ENCODE measurements at places on chromosomes 4 and X. TPM values are rescaled to one million over a fixed set of nuclear protein-coding genes. Genes with fewer than 3 reads are reported as not detected.

DNA sequence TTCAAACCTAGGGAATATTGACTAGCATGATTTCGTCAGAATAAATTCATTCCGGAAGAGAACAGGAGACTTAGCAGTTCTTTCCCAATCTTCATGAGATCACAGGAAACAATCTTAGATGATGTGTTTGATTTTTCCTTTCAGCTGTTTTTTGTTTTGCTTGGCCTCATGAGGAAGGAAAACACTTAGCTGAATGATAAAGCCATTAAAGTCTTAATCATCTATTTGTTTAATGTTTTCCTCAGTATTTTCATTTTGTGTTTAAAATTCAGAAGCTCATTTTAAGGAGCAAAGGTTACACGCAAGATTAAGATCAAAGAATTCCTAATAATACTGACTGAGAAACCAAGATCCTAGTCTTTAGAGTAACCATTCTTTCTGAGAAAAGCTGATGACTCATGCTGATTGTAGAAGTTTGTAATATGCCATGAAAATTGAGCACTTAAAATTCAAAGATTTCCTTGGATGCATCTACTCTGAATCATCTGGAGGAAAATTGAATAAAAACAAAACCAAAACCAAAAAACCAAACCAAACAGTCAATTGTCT, 15.4 kb upstream of the TBC1D19 start:
- DNase-seq = no peak
- no peak overlapping the region for H3K4me3 ChIP-seq
- H3K36me3 ChIP-seq = no peaks in the 10 kb centered on the region
- H3K27me3 ChIP-seq = no peaks in the 10 kb centered on the region
- H3K4me1 ChIP-seq = peaks cover 8% of the 10 kb centered on the region
- no peak overlapping the region for H3K27ac ChIP-seq

DNA sequence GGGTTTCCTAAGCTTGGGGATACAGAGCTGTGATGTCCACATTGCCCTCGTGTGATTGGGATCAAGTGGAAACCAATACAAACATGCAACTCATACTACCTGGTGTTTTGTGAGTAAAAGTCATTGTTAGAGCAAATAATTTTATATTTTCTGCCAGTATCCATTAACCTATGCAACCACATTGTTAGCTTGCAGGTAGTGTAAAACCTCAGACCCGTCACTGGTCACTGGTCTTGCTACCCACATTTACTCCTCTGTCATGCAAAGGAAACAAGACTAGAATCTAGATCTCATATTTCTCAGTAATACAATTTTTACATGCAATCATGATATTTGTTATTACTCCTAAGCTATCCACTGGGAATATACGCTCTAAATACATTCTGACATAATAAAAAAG, 324.3 kb upstream of the NDST4 start:
- no peaks in the 10 kb centered on the region for H3K4me1 ChIP-seq
- H3K36me3 ChIP-seq = no peaks in the 10 kb centered on the region
- H3K27ac ChIP-seq = no peak overlapping the region
- no peak for DNase-seq

- H3K27ac ChIP-seq = peak within 1 kb of the TSS; percentile 64
- H3K36me3 ChIP-seq = no peaks in the 10 kb centered on the region
- H3K27me3 ChIP-seq = no peaks in the 10 kb centered on the region
- H3K4me3 ChIP-seq = peak within 1 kb of the TSS; percentile 93
Measured at GRCh38 chrX:141176586-141177451, at the start of gene LDOC1. Gene LDOC1, minus strand, starts transcription at chrX:141177129. Its CDS starts 108 bp downstream, at chrX:141177021.

DNA sequence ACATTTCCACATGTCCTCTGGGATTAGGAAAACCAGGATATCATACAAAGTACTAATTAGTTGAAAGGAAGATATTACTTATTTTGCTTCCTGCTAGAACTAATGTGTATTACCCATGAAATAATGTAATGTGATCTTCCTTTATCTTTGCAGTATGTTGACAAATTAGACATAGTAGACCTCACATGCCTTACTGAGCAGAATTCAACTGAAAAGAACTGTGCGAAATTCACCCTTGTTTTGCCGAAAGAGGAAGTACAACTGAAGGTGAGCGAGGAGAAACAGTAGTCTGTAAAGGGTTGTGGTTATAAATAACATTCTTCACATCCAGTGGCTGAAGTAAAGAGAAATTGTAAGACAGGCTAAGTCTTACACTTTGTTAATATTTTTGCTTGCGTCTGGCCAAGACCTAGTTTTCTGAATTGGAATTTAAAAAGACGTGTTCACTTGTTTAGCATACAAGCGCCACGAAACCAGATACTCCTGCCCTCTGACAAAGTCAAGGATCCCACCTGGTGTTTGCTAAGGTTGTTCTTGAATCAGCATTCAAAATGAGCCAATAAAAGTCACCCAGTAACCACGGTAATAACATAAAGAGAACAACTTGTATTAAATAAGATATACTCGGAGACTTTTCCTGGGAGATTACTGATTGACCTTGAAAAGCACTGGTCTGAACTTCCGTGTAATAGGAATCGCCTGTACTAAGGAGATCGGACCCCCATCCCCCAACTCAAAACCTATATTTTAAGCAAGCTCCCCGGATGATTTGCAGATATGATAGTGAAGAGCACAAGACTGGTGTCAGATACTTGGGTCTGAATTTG, 16.9 kb downstream of the STAP1 start:
- H3K4me3 ChIP-seq = no peak overlapping the region
- DNase-seq = no peak
- no peaks in the 10 kb centered on the region for H3K27me3 ChIP-seq

GRCh38 chr4:154608361-154609252, 3.8 kb downstream of the FGG start:
- H3K4me3 ChIP-seq = no peak overlapping the region
- no peak for DNase-seq
- H3K27ac ChIP-seq = no peak overlapping the region
- no peaks in the 10 kb centered on the region for H3K4me1 ChIP-seq
- H3K36me3 ChIP-seq = no peaks in the 10 kb centered on the region
- peaks cover 15% of the 10 kb centered on the region for H3K27me3 ChIP-seq

DNA sequence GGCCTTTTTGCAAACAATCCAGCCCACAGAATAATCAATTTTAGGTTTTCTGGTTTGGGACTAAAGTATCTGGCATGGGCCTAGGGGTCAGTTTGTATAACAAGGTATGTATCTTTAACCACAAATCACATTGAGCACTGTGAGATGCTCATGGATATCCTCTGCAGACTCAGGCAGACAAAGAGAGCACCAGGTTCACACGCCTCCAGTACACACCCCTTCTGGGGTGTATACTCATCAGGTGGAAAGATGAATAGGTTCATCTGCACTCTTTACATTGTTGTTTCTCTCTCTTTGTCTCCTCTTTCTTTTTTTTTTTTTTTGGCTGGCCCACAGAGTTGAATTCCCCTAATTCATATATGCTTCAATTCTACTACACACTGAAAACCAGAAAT, 21.1 kb downstream of the TEC start:
- H3K36me3 ChIP-seq = no peaks in the 10 kb centered on the region
- no peak overlapping the region for H3K4me3 ChIP-seq
- H3K27ac ChIP-seq = peak overlapping the region; percentile 35
- no peak for DNase-seq
- H3K4me1 ChIP-seq = no peaks in the 10 kb centered on the region
- H3K27me3 ChIP-seq = no peaks in the 10 kb centered on the region

DNA sequence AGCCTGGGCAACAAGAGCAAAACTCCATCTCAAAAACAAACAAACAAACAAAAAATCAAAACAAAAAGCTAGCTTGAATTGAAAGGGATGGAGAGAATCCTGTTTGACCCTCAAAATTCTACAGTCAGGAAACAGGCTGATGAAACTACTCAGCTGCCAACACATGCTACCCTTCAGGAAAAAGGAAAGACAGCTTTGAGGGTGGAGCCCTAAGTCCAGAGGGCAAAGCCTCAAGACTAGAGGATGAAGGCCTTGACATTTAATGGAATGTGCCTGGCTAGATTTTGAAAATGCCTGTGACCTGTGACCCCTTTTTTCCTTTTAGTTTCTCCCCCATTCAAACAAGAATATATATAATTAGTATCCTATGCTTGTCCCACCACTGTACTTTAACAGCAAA, 27.1 kb downstream of the MORC4 start:
- H3K27ac ChIP-seq = no peak overlapping the region
- no peaks in the 10 kb centered on the region for H3K4me1 ChIP-seq
- H3K4me3 ChIP-seq = no peak overlapping the region
- peaks cover 12% of the 10 kb centered on the region for H3K36me3 ChIP-seq
- DNase-seq = no peak
- H3K27me3 ChIP-seq = no peaks in the 10 kb centered on the region

SMR3B gene
- not detected for total RNA-seq

RBMXL3 gene
- total RNA-seq = not detected

CXorf49 gene
- not detected for total RNA-seq

NDP gene
- total RNA-seq = 1.1 TPM

CDKL5 gene
- 17.0 TPM for total RNA-seq

Data from type B pancreatic cell (in vitro differentiated cells).